ENCODE measurements at places on chromosomes 5 and 9.

DNA sequence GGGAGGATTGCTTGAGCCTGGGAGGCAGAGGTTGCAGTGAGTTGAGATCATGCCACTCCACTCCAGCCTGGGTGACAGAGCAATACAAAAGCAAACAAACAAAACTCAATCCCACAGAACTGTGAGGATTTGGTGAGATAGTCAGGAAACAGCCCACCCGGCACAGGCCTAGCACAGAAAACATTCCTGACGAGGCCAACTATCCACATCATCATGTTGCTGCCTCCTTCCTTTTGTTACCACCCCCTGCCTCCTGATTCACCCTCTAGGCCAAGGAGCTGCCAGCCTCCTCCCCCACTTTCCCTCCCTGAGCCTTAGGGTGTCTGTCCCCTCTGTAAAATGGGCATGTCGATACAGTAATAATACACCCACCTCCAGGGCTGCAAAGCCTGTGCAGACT, 39.0 kb downstream of the STK10 start:
- no peak for DNase-seq

DNA sequence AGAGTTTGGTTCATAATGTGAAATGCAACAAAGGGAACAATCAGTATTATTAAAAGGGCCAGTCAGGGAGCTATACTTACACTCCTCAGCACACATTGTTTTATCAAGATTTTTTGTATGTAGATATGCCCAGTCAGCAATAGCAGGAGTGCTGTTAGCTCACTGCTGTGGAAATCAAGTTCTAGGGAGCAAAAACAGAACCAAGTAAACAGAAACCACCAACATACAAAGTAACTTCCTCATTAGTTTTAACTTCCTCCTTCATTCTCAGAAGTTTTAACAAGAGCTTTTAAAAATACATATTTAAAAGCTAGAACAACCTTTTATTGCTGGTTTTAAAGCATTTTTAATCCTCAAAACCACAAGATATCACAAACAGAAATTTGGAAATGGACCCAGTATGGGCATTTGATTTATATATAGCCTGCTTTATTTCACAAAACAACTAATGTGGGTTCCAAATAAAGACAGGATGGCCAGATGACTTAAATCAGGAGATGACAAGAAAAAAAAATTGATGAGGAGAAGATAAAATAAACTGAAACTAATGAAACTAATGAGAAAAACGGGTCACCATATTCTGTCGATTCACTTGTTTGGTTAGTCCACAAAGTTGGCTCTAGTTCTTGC, 178.5 kb downstream of the ADAMTS12 start:
- DNase-seq, result no peak

DNA sequence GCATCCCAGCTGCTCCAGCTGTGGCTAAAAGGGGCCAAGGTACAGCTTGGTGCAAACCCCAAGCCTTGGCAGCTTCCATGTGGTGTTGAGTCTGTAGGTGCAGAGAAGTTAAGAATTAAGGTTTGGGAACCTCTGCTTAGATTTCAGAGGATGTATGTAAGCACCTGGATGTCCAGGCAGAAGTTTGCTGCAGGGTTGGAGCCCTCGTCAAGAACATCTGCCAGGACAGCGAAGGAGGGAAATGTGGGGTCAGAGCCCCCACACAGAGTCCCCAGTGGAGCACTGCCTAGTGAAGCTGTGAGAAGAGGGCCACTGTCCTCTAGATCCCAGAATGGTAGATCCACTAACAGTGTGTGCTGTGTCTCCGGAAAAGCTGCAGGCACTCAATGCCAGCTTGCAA, 236.2 kb upstream of the ADRA1B start:
- no peak for DNase-seq

- DNase-seq, result no peak
These were observed 59.5 kb downstream of the NUDT12 start for GRCh38 chr5:103503066-103503465.

DNA sequence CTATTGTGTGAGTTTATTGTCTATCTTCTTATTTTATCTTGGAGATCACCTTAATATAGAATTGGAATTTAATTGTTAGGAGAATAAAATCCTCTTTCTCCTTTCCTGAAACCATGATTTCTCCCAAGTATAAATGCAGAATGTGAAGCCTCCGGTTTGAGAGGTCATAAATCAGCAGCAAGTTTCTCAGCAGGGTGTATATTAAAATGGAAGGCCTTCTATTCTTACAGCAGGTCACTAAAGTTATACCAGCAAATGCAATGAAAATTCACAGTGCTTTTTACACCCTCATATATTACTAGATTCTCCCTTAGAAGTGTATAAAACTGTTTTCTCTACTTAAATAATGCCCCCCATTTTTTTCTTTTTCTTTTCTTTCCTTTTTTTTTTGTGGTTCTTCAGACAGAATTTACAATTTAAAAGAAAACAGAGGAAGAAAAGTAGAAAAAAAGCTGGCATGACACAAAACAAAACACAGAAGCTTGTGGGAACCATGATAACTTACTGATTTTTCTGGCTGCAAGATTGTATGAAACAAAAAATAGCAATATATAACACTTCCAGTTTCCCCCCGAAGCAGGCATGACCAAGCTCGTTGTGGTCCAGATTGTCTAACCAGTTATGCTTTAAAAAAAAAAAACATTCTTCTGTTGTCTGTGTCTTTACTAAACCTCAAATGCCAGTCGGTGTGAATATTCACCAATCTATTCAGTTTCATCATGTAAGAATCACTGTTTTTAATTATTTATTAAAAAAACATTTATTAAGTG, 211.2 kb downstream of the RAB3C start:
- no peak for DNase-seq

GRCh38 chr5:169521366-169521983, 62.1 kb upstream of the SPDL1 start:
- DNase-seq, result no peak

- DNase-seq, result peak; percentile 36
These were observed 586 bp downstream of the HMGXB3 start for GRCh38 chr5:150000990-150001659.

GRCh38 chr9:111297066-111297824, 32.8 kb downstream of the OR2K2 start:
- no peak for DNase-seq

GRCh38 chr5:144731786-144732185, 561.1 kb downstream of the KCTD16 start:
- no peak for DNase-seq

GRCh38 chr5:140041492-140042392, 1.4 kb downstream of the NRG2 start:
- peak; percentile 74 for DNase-seq

GRCh38 chr5:35919191-35919590, 19.2 kb downstream of the CAPSL start:
- DNase-seq, result no peak

DNA sequence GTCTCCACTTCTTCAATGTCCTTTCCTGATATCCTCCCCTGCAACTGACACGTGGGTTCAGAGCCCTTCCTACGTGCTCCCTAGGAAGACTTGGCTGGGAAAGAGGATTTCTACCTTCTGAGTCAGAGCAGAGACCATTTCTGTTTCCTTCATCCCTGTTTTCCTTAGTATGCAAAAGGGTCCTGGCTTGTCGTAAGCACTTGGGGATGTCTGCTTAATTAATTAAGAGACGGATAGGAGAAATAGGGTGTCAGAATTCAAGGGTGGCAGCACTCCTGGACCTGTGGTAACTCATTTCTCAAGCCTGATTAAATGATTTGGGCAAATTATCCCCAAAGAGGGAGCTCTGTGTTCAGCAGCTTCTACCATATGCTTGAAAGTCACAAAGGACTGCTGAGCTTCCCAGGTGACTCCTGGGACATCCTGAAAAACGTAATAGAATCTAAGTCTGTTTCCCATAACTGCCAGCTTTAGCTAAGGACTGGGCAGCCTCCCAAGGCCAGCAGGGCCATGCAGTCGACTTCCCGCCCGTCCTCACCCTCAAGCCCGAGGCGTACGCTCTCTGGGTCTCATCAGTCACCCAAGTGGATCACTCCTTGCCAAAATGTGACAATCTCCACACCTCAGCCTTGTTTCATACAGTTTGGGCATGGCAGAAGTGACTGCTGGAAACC, 20.5 kb downstream of the ABCA1 start:
- no peak for DNase-seq

DNA sequence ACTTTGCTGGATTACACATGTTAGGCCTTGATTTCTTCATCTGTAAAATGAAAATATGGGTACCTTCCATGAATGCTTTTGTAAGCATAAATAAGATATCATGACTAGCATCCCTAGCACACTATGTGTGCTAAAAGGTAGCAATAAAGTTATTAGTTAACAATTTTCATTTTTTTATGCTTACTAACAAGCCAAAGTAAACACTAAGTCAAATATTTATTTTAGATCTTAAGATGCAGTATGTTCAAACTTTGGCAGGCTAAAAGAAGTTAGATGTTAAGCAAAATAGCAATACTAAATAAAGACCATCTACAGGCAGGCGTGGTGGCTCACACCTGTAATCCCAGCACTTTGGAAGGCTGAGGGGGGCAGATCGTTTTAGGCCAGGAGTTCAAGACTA, 169.1 kb downstream of the BNC2 start:
- no peak for DNase-seq

- DNase-seq, result no peak
These were observed 186.2 kb downstream of the GLIS3 start for GRCh38 chr9:4113711-4114110.

DNA sequence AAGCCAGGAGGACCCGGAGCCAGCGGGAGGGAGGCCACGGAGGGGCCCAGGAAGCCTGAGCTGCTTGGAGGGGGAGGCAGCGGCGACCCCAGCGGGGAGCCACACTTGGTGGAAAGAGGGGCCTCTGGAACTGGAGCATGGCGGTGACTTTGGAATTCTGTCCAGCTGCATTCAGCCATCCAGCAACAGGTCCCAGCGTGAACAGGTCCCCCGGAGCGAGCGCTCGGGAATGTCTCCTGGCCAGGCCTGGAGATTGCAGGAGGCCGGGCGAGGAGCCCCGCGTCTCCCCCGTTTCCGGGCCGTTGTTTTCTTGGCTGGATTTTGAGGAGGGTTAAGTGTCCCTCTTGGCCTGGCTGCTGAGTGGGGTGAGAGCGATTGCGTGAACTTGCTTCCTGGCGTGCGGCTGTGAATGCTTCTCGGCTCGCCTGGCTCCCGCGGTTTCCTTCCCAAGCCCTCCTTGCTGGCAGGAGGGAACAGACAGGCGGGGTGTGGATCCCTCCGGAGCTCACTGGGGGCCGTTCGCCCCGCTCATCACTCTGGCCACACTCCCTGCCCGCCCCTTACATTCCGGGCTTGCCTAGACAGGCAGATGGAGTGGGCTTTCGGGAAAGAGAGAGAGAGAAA, 125.3 kb upstream of the IRX4 start:
- no peak for DNase-seq

- DNase-seq, result no peak
These were observed 97.2 kb downstream of the MVB12B start for GRCh38 chr9:126423916-126424185.

DNA sequence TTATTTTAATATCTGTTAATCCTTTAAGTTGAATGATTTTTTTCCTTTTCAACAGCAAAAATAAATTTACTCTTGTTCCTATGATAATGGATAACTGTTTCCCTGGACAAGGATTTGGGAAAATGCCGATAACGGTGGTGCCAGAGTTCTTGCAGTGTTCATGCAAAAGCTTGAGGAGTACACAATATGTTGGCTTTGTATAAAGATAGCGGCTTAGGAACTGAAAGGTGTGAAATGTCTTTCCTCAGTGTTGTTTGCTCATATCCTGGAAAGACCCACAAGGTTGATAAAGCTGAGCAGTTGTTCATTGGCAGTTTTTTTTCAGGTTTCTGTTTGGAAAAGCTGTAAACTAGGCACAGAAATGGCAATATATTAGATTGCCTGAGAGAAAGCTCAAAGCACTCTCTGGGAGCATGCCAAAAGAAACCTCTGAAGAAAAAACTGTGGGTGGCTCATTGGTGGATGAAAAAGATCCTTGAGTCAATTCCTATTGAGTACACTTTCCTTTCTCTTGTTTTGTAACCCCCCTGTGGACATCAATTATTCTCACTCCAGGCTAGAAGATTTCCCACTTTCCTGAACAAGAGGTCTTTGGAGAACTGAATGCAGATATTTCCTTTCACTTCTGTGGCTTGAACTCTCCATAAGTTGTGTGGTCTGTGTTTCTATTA, 117.2 kb upstream of the RGMB start:
- no peak for DNase-seq

Data from Calu3 (cell line).